ENCODE measurements at places on chromosomes 5 and 9.

- H3K27ac ChIP-seq = no peak overlapping the region
- peaks cover 31% of the 10 kb centered on the region for H3K4me1 ChIP-seq
- H3K27me3 ChIP-seq = peaks cover 74% of the 10 kb centered on the region
- ATAC-seq = no peak
- no peaks in the 10 kb centered on the region for H3K36me3 ChIP-seq
- H3K4me3 ChIP-seq = no peak overlapping the region
Observed at GRCh38 chr9:136193127-136193890, 11.6 kb downstream of the LHX3 start.

GRCh38 chr9:5510360-5510931 lies at the start of gene PDCD1LG2:
PDCD1LG2 (plus strand) TSS chr9:5510531; CDS start chr9:5522547, 12,016 bp downstream.
- peak; percentile 85 for ATAC-seq
- peaks cover 4% of the 10 kb centered on the region for H3K36me3 ChIP-seq
- H3K27ac ChIP-seq = peak within 1 kb of the TSS; percentile 90
- peak within 1 kb of the TSS; percentile 78 for H3K4me3 ChIP-seq
- peaks cover 55% of the 10 kb centered on the region for H3K4me1 ChIP-seq

- no peaks in the 10 kb centered on the region for H3K36me3 ChIP-seq
- H3K4me3 ChIP-seq = no peak overlapping the region
Observed at GRCh38 chr5:13276156-13276555, 668.3 kb downstream of the DNAH5 start.

- ATAC-seq = no peak
- peaks cover 79% of the 10 kb centered on the region for H3K36me3 ChIP-seq
- no peak overlapping the region for H3K4me3 ChIP-seq
- peaks cover 75% of the 10 kb centered on the region for H3K27me3 ChIP-seq
Observed at GRCh38 chr9:123368023-123368422, 12.0 kb downstream of the CRB2 start.

- no peaks in the 10 kb centered on the region for H3K36me3 ChIP-seq
- no peak for ATAC-seq
Observed at GRCh38 chr5:157915638-157916037, 56.7 kb upstream of the CLINT1 start.

GRCh38 chr9:124724415-124725067 lies 46.6 kb downstream of the NR6A1 start:
- ATAC-seq = no peak
- no peak overlapping the region for H3K27ac ChIP-seq
- H3K36me3 ChIP-seq = no peaks in the 10 kb centered on the region
- H3K27me3 ChIP-seq = no peaks in the 10 kb centered on the region

GRCh38 chr5:344668-345067 lies 23.2 kb downstream of the AHRR start:
- H3K4me1 ChIP-seq = peaks cover 21% of the 10 kb centered on the region
- peak overlapping the region; percentile 16 for H3K4me3 ChIP-seq
- H3K27me3 ChIP-seq = peaks cover 86% of the 10 kb centered on the region
- H3K27ac ChIP-seq = peak overlapping the region; percentile 59

DNA sequence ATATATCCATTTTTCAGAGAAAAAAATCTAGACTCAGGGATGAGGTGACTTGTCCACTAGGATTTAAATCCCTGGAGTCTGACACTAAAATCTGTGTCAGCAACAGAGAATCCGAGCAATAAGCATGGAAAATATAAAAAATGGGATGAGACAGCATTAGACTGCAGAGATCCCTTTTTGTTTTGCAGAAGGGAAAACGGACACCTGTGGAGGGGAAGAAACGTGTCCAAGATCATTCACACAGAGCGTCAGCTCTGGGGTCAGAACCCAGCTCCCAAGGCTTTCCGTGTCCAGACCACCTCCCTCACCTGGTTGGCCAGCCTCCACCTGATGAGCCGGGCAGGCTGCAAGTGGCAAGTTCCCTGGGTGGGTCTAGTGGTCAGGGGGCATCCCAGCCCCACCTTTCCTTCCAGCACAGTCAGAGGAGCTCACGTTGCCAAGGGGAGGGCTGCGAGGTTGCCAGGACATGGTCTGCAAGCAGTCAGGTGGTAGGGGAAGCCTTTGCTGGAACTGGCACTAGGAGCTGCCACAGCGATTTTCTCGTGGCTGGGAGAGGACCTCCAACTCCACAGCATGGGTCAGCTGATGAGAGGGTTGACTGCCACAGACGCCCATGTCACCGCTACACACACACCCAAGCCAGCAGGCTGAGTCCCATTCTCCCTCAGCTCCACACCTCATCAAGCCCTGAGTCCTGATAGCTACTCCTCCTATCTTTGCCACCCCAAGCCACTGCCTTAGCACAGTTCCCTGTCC lies 65.9 kb upstream of the CPLX2 start:
- no peak overlapping the region for H3K4me3 ChIP-seq
- no peaks in the 10 kb centered on the region for H3K4me1 ChIP-seq
- H3K27ac ChIP-seq = no peak overlapping the region
- no peaks in the 10 kb centered on the region for H3K36me3 ChIP-seq

- no peaks in the 10 kb centered on the region for H3K36me3 ChIP-seq
- H3K4me3 ChIP-seq = no peak overlapping the region
- H3K27ac ChIP-seq = no peak overlapping the region
- H3K4me1 ChIP-seq = no peaks in the 10 kb centered on the region
Observed at GRCh38 chr9:87611776-87612175, 114.1 kb downstream of the DAPK1 start.

GRCh38 chr9:28624771-28625170 lies 1051.5 kb upstream of the C9orf72 start:
- H3K27ac ChIP-seq = no peak overlapping the region
- no peaks in the 10 kb centered on the region for H3K36me3 ChIP-seq
- ATAC-seq = no peak

GRCh38 chr9:5566054-5566618 lies 55.8 kb downstream of the PDCD1LG2 start:
- no peaks in the 10 kb centered on the region for H3K27me3 ChIP-seq
- peaks cover 20% of the 10 kb centered on the region for H3K4me1 ChIP-seq
- peaks cover 6% of the 10 kb centered on the region for H3K36me3 ChIP-seq

DNA sequence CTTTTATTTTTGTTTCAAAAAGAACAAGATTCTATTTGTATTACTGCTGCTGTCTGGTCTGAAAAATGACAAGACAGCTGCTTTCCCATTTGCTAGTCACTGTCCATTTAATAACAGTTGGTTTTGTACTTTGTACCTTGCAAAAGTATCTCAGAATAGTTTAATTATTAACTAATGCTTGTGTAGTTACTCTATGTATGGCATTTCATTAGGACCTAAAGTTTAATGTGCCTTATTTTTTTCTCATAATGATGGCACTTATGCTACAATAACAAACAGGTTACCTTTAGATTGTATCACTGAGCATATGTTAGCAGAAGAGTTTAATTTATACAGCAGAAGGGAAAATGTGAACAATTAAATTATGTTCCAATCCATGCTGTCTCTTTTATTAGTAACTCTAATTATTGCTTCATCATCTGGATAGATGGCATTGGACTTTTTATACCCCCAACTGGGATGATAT lies 134.2 kb downstream of the CDH10 start:
- no peak overlapping the region for H3K27ac ChIP-seq
- H3K27me3 ChIP-seq = no peaks in the 10 kb centered on the region
- H3K36me3 ChIP-seq = no peaks in the 10 kb centered on the region
- ATAC-seq = no peak
- H3K4me1 ChIP-seq = no peaks in the 10 kb centered on the region
- no peak overlapping the region for H3K4me3 ChIP-seq

DNA sequence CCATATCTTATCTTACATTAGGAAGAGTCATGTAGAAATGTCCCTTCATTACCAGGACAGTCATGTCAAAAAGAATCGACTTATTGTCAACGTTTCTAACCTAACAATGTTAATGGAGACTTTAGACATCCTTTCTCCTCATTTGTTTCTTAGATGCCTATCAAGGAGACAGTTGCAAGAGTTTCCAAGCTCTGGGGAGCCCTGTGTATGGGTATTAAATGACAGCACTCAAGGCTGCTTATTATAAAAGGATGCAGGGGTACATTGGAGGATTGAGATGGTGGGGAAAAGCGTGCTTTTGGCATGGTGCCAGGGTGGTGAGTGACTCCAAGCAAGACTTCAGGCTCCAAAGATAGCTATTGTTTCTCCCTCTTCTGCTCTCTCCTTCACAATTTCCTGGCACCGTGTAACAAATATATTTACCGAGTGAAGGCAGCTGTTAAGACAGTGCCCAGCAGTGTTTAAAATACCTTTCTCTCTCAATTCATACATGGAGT lies 461.3 kb upstream of the CLINT1 start:
- no peaks in the 10 kb centered on the region for H3K36me3 ChIP-seq
- H3K4me3 ChIP-seq = no peak overlapping the region
- no peaks in the 10 kb centered on the region for H3K4me1 ChIP-seq
- no peak overlapping the region for H3K27ac ChIP-seq

DNA sequence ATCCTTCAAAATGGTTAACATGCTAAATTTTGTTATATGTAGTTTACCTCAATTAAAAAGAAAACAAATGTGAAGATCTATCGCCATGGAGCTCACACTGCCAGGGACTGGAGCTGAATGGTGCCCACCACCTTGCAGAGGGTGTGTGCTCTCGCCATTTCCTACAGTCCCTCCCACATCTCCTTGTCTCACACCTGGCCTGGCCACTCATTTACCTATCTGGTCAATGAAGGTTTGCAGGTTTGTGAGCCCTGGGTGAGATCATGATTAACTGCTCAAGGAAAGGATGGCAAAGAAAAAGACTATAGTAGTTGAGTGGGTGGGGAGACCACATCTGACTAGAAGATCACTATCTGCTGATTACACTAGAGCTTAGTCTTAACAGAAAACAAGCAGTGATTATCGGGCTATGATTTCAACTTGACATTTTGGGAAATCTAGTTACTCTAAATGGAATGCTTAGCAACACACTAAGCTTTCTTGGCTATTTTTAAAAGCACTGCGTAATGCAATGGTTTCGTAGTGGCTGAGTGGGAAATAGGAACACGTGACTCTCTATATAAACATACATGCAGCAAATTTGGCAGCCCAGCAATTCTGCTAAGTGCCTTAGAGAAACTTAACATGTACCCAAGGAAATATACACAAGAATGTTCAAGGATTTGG lies 27.3 kb downstream of the PUM3 start:
- no peaks in the 10 kb centered on the region for H3K4me1 ChIP-seq
- no peaks in the 10 kb centered on the region for H3K27me3 ChIP-seq
- ATAC-seq = no peak
- H3K36me3 ChIP-seq = peaks cover 71% of the 10 kb centered on the region

DNA sequence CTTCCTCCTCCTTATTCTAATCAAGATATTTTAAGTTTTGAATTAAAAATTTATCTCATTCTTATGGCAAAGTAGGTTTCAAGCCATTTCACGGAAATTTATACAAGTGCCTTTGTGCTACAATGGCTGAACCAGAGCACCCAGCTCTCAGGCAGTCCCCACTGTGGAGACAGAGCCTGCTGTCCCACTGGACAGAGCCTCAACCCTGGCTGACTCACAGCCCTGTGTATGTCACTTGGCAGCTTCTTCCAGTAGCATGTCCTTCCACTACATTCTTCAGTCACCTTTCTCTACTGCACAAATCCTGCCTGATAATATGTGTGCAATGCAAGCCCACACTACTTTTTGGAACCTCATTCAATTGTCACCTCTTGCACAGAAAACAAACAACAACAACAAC lies 253.1 kb downstream of the PDE4D start:
- ATAC-seq = no peak
- no peak overlapping the region for H3K27ac ChIP-seq
- no peaks in the 10 kb centered on the region for H3K27me3 ChIP-seq
- H3K36me3 ChIP-seq = peaks cover 5% of the 10 kb centered on the region

DNA sequence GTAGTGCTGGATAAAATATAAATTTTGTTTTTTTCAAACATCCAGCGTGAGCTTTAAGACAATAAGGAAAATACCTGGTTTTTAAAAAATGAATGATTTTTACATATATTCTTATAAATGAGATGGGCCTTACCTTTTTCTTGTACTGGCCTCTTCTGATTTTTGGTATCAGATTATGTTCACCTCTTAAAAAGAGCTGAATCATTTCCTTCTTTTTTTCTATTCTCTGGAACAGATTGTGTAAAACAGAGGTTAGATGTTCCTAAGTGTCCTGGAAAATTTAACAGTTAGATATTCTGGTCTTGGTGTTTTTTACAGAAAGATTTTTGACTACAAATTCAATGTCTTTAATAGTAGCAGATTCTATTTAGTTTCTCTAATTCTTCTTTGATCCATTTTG lies 74.6 kb downstream of the NDUFAF2 start:
- H3K27me3 ChIP-seq = no peaks in the 10 kb centered on the region
- no peaks in the 10 kb centered on the region for H3K4me1 ChIP-seq
- no peak overlapping the region for H3K27ac ChIP-seq
- H3K36me3 ChIP-seq = peaks cover 8% of the 10 kb centered on the region
- no peak overlapping the region for H3K4me3 ChIP-seq
- ATAC-seq = no peak

GRCh38 chr5:174837919-174838902 lies 113.8 kb downstream of the MSX2 start:
- peaks cover 17% of the 10 kb centered on the region for H3K27me3 ChIP-seq
- ATAC-seq = no peak
- H3K4me3 ChIP-seq = no peak overlapping the region

GRCh38 chr9:69186841-69187611 lies 12.9 kb downstream of the TJP2 start:
- H3K36me3 ChIP-seq = peaks cover 5% of the 10 kb centered on the region
- H3K4me1 ChIP-seq = peaks cover 12% of the 10 kb centered on the region
- H3K27ac ChIP-seq = no peak overlapping the region
- no peak overlapping the region for H3K4me3 ChIP-seq
- ATAC-seq = no peak

DNA sequence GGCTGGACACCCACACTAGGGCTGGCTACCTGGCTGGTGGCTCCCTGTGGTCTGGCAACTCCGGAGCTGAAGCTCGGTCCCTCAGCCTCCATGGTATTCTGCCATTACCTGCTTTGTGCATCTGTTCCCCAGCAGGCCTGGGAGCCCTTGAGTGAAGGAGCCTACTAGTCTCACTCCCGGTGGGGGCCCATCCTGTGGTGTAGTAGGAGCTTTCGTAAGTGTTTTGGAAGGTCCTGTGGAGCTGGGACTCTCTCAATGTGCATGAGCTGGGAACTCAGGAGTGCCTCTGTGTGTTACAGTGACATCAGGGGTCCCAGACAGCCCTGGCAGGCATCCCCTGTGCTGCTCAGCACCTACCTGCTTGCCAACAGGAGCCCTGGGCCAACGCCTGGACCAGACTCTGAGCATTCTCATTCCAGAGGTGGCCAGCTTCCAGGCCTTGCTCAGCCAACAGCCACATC lies 267.1 kb downstream of the GADD45G start:
- H3K27me3 ChIP-seq = no peaks in the 10 kb centered on the region
- H3K4me3 ChIP-seq = no peak overlapping the region
- H3K27ac ChIP-seq = no peak overlapping the region
- no peak for ATAC-seq
- H3K36me3 ChIP-seq = no peaks in the 10 kb centered on the region
- H3K4me1 ChIP-seq = peaks cover 7% of the 10 kb centered on the region

- H3K4me3 ChIP-seq = no peak overlapping the region
- no peaks in the 10 kb centered on the region for H3K36me3 ChIP-seq
- H3K27ac ChIP-seq = no peak overlapping the region
Observed at GRCh38 chr5:86461169-86461956, 156.4 kb upstream of the COX7C start.

Data from stimulated activated memory B cell treated with anti-CD40 and anti-IgM and Interleukin-4, amounts not matched to agents 10 μg/mL and 1 μg/mL and 100 μg/mL, for 72 hours (primary cell).